ENCODE measurements at places on chromosomes 12 and 14.

DNA sequence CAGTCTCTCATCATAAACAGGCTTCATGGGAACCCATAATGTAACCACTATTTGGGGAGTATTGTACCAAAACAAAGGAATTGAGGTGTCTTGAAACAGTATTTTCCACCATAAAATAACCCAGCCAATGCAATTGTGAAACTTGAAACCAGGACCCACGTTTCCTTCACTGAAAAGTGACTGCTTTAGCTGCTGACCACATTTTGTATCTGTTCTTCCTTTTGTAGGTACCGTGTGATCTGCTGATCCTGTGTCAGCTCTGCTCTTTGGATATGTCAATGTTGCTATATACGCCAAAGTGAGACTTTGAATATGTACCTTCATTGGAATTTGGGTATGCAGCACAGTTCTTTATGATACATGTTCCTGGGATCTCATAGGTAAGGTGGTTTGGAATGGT lies 95.1 kb upstream of the CNTN1 start:
- DNase-seq = no peak

DNA sequence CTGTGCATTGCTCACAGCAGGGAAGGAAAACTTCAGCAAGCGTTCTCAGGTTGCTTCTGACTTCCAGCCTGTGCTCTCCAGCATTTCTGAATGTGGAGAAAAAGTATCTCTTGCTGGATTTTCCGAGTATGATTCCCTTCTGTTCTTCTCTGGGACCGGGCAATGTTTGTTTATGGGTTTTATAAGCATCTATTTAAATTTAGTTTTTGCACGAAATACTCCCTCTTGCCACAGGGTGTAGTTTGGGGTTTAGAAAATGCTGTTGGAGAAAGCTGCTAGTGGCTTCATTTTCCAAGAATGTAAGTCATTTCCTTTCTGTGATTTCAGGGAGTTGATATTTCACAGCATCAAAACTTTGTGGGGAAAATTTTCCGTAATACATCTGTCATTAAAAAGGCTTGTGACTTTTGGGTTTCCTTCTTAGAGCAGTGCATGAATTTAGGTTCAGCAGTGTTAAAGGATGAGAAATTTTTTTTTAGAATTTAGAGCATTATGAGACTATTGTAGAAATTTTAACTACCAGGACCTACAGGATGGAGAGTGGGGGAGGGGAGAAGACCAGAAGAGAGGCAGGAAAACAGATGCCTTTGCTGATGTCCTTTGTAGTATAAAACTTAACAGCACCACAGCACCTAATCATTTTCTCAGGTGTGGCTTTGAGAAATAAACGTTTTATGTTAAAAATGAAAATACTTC lies 1.5 kb downstream of the FRMD6 start:
- no peak for DNase-seq

DNA sequence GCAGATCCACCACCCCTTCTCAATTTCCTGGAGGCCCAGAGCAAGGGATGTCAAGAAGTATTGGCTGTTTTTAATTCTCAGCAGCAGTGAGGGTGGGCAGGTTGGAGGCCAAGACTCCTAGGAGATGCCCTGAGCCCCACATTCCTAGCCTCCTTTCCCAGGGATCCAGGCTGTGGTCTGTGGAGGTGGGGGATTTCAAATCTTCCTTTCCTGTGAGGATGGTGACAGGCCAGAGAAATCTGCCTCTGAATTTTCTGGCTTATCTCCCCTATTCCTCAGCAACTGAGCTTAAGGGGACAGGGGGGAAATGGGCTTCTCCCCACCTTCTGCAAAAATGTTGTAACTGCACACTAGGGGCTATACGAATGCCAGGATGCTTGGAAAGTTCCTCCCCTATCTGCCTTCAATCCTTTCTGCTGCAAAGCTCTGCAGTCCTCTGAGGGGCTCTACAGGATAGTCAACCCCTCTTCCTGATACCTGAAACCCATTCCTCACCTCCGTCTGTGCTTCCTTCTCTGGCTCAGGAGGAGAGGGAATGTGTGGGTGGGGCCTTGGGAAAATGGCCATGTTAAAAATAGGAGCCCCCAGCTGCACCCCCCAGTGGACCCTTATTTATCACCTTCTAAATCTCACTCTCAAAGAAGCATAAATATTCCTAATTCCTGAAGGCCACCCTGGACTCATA lies 6.6 kb downstream of the GPR84 start:
- no peak for DNase-seq

GRCh38 chr12:7068240-7068993 lies 7.9 kb downstream of the C1S start:
- DNase-seq = no peak

DNA sequence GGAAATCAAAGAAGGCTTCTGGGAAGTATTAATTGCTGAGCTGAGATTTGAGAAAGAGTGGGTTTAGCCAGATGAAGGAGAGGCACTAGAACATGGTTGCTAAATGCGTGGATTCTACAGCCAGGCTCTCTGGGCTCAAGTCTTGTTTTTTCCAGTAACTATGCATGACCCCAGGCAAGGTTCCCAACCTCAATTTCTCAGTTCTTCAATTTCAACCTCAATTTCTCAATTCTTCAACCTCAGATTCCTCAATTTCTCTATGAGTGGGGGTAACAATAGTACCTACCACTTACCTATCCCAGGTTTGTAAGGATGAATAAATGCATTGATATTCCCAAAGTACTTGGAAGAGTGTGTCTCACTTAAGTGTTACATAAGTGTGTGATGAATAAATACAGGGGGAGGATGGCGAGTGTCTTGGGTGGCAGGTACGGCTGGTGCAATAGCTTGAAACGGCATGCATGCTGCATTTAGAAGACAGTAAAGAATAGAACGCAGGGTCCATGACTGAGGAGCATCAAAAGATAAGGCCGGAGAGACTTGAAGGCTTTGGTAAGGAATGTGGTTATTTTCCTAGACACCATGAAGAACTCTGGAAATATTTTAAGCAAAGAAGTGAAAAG lies 149.1 kb upstream of the ATP2B1 start:
- DNase-seq = no peak

GRCh38 chr14:56648508-56649301 lies 69.1 kb downstream of the TMEM260 start:
- DNase-seq = no peak
